Activated CD4-positive, alpha-beta T cell treated with anti-CD3 and anti-CD28 coated beads, Interleukin-2, amount 50 U/mL, for 16 hours (primary cell): ENCODE measurements at places on chromosomes 11 and 22.

DNA sequence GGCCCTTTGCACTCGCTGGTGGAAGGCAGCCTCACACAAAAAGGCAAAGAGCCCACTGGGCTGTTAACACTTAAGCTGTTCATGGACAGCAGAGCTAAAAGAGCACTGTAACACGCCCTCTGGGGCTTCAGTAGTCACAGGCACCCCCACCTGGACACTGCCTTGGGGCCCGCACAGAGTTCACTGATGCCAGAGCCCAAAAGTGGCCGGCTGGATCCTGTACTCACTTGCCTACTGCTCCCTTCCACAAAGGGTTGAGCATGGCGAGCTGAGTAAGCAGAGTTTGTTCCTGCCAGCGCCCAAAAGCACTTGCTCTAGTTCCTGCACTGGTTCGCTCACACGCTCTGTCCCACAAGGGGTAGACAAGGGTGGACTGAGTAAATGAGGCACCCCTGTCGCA is 78.8 kb downstream of the RELT start:
- DNase-seq: no peak

DNA sequence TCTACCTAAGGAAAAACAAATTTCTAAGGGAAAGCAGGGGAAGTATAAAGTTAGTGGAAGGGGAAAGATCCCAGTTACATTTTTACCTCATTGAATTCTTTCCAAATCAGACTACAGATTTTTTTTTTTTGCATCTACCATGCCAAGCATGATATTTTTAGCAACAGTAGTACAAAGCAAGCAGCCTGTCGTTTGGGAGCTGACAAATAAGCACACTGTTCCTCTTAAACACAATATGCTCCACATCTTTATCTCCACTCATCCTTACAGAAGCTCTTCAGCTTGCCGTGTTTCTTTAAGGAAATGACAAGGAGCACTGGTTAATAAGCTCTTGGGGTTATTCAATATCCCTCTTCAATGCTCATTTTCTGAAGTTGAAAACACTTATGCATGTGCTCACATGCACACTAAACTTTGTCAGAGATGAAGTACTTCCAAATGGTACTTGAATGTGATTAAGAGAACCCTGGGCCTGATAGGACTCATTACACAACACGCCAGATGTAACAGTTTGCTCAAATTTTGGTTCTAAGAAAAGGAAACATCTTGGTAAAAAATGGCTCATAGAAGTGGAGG is 53.8 kb downstream of the PAX6 start:
- no peak for DNase-seq

DNA sequence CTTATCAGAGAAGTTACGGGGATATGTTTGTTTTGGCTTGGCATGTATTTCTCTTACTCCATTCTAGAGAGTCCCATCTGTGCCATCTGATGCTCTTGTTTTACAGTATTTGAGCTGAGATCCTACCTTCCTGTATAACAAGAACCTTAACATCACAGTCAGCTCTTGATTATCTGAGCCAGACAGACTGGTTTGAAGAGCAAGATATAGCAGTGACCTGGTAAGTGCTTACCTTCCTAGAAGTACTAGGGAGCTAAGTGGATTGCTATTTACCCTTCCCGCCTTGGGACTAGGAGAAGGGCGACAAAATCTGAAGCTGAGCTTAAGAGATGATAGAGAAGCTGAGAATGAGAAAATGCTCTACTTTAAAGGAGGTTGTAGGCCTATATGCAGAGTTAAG is 235.3 kb downstream of the CSNK2A3 start:
- no peak for DNase-seq

- peak; percentile 95 for DNase-seq
These were observed 864.2 kb downstream of the FAM181B start for GRCh38 chr11:81869351-81870065.

DNA sequence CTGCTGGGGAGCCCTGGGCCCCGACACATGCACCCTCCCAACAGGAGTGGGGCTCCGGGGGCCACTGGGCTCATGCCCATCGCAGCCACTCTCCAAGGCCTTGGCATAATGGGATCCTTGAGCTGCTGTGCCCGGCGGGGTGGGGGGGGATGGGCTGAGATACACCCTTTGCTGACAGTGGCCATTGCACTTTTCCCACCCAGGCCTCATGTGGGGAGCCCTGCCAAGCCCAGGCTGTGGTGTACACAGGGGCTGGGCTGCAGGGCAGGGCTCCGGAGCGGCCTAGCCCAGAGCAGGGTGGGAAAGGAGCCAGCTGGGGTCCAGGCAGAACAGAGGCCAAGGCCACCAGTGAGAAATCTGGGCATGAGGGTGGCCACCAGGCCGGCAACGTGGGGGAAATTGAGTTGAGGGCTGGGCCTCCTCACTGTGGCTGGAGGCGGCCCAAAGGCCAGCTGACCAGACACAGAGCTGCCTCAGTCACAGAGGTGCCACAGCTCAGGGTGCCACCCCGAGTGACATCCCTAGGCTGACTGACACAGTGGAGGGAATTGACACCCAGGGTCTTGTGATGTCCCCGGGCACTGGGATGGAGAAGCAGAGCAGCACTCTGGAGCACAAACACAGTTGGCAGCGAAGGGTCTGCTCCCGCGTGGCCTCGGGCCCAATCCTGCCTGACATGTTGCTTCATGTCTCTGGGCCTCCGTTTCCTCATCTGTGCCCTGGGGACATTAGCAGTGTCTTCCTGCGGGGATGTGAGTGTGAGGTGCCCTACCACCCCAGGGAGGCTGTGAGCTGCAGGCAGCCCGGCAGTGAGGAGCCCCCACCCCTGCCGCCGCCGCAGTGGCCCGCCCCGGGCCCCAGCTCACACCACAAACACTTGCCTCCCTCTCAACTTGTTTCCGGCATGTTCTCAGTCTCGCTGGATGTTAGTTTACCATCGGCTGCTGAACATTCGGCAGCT is 30.4 kb downstream of the RTN4R start:
- no peak for DNase-seq

- no peak for DNase-seq
These were observed 80.8 kb downstream of the ALX4 start for GRCh38 chr11:44229098-44229497.

DNA sequence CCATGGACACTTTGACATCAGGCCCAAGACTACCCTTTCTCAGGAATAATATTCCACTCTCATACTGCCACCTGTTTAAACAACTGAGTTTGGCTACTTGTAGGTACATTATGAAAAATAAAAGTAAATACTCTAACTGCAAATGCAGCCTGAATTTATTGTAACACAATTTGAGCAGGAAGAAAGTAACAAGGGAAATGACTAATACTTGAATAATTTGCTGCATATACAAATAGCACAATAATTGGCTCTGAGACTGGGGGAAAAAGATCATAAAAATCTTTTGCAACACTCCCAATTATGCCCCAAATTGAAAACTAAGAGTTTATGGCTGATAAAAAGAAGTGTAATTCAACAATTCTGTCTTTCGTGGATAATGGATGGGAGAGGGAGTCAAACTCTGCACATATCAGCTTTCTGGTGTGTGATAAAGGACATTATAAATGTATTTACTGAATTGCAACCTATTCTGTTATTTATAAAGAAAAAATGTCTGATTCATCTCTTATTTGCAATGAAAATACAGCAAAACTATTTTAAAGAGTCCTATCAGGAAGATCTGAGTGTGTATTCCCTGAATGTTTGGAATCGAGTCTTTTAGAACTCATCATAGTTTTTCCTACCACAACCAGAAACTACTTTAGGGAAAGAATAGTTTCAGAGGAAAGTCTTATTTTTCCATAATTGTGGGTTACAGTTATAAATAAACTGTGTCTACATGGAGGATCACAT is 359.0 kb downstream of the JRKL start:
- no peak for DNase-seq

DNA sequence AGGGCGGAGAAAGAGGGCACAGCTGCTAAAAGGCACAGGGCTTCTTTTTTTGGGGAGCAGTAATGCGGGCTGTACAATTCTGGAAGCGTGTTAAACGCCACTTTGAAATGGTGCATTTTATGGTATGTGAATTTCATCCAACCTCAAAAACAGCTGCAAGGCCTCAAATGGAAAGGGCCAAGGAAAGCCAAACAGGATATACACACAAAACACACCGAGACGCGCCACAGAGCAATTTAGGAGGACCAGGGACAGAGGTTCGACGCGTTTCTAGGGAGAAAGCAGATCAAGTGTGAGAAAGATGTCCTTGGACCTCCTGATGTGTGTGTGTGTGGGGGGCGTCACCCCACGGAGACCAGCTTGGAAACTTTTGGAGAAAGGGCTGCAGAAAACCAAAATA is 31.1 kb downstream of the TSPAN4 start:
- DNase-seq: no peak

- DNase-seq: no peak
These were observed 775 bp upstream of the TRABD start for GRCh38 chr22:50184902-50185374.

DNA sequence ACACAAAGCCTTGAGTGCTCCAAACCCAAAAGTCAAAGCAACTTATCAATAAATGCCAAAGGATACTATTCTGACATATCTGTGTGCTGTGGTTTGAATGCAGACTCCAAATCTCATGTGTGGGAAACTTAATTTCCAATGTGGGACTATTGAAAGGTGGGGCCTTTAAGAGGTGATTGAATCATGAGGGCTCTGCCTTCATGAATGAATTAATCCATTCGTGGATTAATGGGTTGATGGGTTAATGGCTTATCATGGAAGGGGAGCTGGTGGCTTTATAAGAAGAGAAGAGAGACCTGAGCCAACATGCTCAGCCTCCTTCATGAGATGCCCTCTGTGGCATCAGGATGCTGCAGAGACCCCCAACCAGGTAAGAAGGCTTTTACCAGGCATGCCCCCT is 16.8 kb upstream of the ZNF280A start:
- no peak for DNase-seq

GRCh38 chr11:95500466-95500865 is 269.5 kb upstream of the SESN3 start:
- no peak for DNase-seq
